CD8-positive, alpha-beta memory T cell (primary cell): ENCODE measurements at places on chromosomes 7 and 10. TPM values are rescaled to one million over a fixed set of nuclear protein-coding genes. Genes with fewer than 3 reads are reported as not detected.

Gene AGAP5
- 8.6 TPM for total RNA-seq

Gene GNG11
- total RNA-seq: not detected

Gene PDE1C
- total RNA-seq: not detected

Gene PTPRN2
- 0.33 TPM for total RNA-seq

Gene OPN4
- total RNA-seq: not detected

- no peak for DNase-seq
Observed at GRCh38 chr10:83522881-83523386, 616.4 kb upstream of the GHITM start.

- no peak for DNase-seq
Observed at GRCh38 chr10:71743089-71743838, 23.7 kb upstream of the C10orf105 start.

- DNase-seq: no peak
Observed at GRCh38 chr10:93872375-93873158, 21.2 kb upstream of the SLC35G1 start.

DNA sequence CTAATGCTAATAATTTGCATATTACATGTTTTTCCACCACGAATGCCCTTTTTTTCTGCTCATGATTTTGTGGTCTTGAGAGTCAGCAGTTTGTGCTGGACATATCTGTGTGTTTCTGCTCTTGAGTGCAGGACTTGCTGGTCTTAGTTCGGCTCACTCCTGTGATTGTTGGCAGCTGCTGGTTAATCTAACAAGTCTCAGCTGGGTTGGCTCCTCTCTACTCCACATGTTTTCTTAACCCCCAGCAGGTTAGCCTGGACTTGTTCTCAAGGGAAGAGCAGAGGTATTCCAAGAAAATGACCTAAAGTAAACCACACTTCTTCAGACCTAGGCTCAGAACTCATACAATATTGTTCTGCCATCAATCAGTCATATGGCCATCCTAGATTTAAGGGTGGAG, 1238.9 kb downstream of the XPNPEP1 start:
- DNase-seq: no peak

- DNase-seq: peak; percentile 42
Observed at GRCh38 chr10:21516242-21517131, 9.0 kb downstream of the SKIDA1 start.

DNA sequence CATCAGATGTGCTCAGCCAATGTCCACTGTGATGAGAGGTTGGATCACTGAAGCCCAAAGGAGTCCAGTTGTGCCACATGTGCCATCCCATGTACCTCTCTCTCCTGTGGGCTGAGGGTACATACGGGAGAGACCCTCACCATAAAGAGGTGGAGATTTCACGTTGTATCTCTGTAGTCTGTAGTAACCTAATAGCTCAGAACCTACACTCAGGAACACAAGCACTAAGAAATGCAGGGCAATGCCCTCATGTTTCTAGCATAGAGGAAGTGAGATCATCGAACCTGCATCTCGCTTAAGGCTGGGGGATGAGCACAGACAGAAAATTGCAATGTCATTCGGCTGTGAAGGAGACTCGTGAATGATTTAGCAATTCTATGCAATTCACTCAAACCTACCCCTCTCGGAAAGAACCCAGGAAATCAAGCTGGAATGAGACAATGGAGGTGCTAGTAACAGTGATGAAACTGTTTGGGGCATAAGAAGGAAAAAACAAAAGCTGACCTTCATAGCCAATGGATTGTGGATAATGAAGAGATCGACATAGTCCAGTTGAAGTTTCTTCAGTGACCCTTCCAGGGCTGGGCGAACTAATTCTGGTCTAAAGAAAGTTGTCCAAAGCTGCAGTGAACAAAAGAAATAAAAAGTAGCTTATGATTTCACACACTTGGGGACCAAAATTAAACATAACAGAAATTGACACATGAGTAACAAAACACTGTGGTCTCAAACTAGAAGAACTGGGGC, 80.3 kb upstream of the UCN3 start:
- DNase-seq: no peak

- no peak for DNase-seq
Observed at GRCh38 chr7:70857793-70858545, 274.0 kb upstream of the GALNT17 start.

DNA sequence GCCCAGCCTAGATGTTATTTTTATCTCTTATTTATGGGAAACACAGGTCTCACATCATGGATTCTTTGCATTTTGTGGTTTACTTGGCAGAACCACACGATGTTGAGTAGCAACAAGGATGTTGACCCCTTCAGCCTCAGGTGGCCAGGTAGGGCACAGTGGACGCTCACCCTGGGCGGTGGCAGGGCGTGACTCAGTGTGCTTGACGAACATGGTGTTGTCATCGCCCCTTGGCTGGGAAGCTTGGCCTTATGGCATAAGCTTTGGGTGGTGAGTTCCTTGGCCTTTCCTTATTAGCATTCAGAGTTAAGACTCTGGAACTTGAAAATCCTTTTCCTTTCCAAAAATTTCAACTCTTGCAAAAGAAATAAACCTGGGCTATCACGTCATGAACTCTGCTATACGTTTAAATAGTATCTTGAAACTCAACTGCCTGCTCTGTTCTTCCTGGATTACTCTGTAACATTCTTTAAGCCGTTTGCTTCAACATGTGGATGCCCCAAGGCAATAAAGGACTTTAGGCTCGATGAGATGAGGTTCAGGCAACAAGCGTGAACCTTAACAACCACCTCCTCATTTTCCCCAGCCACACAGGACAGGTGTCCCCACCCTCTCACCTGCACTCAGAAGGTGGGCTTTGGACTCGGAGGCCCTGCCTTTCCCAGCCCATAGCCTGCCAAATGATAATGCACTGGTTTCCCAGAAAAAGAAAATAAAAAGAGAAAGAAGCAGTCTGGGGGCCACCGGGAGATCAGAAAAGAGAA, 22.5 kb upstream of the ECHDC3 start:
- no peak for DNase-seq

DNA sequence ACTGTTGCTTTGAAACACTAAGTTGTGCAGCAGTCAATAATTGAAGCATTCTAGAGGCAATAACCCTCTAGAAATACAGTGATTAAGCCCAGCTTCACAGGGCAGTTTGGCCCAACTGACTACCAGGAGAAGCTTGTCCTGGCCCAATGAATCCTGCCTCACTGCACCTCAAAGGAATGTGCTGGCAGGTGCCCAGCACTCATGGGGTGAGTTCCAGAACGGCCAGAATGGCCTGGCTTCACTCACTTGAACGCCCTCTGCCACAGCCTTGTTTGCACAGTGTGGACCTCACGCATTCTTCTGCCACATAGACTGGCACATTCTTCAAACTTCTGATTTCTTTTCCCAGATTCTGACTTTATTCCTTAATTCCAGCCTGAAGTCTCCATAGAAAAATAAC, 6.6 kb upstream of the ITIH2 start:
- no peak for DNase-seq

DNA sequence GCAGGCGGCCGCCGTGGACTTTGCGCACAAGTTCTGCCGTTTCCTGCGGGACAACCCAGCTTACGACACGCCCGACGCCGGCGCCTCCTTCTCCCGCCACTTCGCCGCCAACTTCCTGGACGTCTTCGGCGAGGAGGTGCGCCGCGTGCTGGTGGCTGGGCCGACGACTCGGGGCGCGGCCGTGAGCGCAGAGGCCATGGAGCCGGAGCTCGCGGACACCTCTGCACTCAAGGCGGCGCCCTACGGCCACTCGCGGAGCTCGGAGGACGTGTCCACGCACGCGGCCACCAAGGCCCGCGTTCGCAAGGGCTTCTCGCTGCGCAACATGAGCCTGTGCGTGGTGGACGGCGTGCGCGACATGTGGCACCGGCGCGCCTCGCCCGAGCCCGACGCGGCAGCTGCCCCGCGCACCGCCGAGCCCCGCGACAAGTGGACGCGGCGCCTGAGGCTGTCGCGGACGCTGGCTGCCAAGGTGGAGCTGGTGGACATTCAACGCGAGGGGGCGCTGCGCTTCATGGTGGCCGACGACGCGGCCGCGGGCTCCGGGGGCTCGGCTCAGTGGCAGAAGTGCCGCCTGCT, 14.1 kb downstream of the SH2B2 start:
- no peak for DNase-seq

GRCh38 chr7:4434306-4434705, 247.8 kb upstream of the FOXK1 start:
- no peak for DNase-seq

DNA sequence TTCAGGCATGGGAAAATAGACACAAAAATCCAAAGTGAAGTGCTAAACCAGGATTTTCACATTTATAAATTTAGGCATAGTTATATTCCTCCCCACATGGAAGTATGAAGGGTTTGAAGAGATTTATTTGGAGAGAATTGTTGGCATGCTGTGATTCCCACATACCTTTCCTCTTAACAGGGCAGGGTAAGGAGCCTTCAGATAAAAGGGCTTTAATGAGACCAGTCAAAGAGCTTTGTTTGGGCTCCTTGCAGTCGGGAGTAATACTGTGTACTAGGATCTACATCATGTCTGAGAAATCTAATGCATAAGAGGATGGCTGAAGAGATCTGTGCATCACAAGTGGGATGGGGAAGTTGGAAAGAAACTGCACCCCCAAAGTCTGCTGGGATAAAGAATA, 140.8 kb upstream of the PTN start:
- no peak for DNase-seq

DNA sequence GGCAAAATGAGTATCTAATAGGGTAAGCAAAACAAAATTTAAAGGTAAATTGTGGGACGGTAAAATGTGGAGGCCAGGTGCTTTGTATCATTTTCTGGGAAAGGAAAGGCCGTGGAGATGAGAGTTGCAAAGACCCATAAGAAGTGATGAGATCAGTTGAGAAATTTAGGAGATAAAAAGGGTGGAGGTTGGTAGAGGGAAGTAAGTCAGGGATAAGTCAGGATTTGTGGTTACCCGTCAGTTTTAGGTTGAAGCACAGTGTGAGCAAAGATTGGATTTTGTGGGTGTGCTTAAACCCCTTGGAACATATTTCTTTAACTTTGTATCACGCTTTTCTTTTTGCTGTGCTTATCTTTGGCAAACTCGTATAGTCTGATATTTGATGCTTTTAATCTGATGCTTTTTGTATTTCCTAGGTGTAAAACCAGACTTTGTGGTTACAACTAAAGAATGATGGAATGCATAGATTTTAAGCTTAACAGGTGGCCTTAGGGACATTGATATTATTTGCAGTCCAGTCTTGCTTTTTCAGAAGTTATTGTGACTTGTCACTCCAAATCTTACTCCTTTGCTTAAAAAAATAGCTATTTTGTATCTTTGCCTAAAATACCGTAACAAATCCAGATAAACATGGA, 1.2 kb downstream of the BTRC start:
- no peak for DNase-seq

DNA sequence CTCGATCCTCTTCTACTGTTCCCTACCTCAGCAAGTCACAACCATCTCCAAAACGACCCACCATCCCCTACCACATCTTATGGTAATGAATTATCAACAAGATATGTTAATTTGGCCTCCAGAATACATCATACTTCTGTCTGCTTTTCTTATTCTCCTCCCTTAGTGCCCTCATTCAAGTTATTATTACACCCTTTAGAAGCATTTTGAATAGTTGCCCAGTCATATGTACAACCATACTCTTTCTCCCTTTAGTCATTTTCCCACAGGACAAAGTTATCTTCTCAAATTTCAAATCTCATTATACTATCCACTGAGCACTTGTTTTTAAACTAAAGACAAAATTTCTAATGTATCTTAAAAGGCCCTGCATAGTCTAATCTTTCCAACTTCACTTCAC, 71.0 kb downstream of the GNAT3 start:
- no peak for DNase-seq
